Naive thymus-derived CD8-positive, alpha-beta T cell (primary cell): ENCODE measurements at places on chromosomes 12 and 14. TPM values are rescaled to one million over a fixed set of nuclear protein-coding genes. Genes with fewer than 3 reads are reported as not detected.

- no peak for DNase-seq
These were observed 7.1 kb upstream of the CCDC175 start for GRCh38 chr14:59583755-59584154.

DNA sequence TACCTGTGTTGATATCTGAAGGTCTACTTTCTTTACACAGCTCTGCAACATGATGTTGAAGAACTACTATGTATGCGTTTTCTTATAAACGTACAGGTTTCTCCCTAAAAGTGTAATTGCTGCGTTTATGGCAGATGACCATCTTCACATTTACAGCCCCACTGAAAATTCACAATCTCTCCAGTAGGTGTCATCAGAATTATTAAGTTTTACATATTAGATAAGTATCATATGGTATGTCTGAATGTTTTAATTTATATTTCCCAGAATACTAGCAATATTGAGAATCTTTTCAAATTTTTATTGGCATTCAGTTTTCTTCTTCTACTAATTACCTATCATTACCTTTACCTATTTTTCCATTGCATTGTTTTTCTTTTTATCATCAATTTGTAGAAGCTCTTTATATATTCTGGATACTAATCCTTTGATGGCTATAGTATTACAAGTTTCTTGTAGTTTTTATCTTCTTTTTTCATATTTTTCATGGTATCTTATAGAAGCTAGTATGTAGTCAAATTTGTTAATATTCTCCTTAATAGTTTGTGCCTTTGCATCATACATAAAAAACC lies 123.5 kb downstream of the CAPZA3 start:
- no peak for DNase-seq

DNA sequence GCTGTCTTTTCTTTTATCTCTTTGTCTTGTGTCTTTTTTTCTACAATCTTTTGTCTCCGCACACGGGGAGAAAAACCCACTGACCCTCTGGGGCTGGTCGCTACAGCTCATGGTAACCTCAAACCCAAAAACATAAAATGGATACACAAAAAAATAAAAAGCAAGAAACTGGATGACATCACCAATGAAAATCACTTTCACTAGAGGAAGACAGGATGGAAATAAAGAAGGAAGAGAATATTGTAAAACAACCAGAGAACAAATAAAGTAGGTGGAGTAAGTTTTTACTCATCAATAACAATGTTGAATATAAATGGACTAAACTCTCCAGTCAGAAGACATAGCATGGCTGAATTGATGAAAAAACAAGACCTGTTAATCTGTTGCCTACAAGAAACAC lies 17.6 kb downstream of the MIPOL1 start:
- DNase-seq: no peak

GRCh38 chr14:90191585-90191984 lies 64.8 kb upstream of the PSMC1 start:
- no peak for DNase-seq

DNA sequence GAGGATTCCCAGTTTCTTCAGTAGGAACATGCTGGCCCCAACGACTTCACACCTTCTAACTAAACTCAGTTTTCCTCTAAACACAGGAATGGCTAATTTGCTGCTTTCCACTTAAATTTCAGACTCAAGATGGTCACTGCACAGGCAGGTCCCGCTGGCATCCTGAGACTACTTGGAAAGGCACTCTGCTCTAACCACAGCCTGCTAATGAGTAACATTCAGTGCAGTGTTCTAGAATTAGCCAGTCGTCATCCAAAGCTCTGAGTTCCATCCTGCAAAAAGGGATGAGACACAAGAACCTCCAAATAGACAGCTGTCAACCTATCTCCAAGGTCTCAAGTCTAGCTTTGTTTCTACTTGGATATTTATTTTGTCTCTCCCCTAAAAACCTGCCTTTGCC lies 6.0 kb downstream of the CCDC92 start:
- DNase-seq: no peak

GRCh38 chr12:16504200-16504599 lies 101.8 kb downstream of the LMO3 start:
- DNase-seq: no peak

GRCh38 chr12:19675361-19675760 lies 236.1 kb downstream of the AEBP2 start:
- no peak for DNase-seq

GRCh38 chr12:94231709-94232108 lies 83.3 kb downstream of the PLXNC1 start:
- DNase-seq: no peak

PHLDA1 gene
- total RNA-seq: 1.2 TPM

GALNT8 gene
- not detected for total RNA-seq

FLVCR2 gene
- 2.1 TPM for total RNA-seq
